Left kidney (tissue), 8 donors: ENCODE measurements at places on chromosomes 6 and 20. TPM values are rescaled to one million over a fixed set of nuclear protein-coding genes. Genes with fewer than 3 reads are reported as not detected.

Gene C20orf96
- 50.7 TPM for polyA plus RNA-seq

Gene RAB32
- polyA plus RNA-seq: 25.4 TPM

Gene FAM184A
- 16.1 TPM for polyA plus RNA-seq

DNA sequence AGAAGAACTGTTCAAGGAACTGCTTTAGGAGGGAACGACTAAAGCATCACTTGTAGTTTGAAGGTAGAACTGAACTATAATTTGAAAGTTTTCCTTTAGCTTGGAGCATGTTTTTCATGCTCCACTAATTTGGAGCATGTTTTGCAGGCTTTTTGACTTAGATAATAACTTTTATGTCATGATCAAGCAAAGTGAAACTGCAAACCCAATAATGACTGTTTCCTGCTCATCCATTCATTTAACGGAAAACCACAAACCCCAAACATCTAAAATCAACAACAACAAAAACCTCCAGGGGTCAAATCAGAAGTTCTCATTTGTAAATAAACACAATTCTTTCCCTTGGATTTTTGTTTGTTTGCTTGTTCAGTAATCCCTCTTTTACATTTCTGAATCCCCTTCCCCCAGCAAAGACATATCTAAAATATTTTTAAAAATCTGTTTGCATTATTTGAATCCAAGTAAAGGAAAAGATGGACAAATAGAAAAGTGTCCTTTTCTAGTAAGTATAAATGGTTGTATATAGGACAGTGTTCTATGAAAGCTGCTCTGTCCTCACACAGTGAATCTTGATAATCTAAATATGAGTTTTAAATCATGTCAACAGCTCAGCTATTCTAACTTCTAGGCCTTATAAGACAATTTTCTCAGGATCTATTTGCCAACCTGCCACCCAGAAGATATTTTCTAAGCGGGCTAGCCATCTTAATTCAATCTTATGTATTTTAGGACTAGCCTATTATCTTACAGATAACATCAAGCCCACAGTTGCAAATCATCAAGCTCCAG lies 2.6 kb downstream of the SIM1 start:
- no peak for DNase-seq
